MV-4-11 (cell line): ENCODE measurements at places on chromosomes 12 and 14.
A peak's percentile ranks its signal among the peaks of the same experiment; 100 is the strongest.

DNA sequence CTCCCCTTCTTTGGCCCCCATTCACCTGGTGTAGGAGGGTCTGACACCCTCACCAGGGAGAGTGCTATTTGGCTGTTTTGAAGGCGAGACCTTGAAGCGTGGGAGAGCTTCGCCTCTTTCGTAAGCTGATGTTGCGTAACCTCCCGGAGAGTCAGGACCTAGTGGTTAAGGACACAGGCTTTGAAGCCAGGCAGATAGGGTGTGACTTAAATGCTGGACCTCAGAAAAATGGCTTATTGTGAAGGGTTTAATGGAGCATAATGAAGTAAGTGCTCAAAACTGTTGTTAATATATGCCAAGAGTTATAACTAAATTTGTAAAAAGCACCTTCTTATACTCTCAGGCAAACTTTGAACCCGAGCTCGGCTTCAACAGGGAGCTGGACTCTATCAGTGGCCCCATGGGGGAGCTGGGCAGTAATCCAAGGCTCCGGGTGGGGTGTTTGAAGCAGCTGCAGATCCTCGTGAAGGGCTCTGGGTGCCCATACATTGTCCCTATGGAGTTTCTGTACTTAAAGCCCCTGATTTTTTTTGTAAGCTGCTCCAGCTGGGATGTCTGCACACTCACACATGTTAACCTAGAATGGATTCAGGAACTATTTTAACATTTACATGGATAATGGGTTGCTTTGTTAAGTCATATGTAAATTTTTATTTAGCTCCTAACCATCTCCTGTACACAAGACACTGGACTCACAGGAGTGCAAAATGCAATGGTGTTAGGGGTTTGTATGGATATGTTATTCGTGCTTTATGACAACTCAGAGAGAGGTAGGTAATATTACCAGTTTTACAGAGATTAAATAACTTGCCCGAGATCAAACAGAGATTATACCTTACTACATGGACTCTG, 26.0 kb downstream of the PPFIBP1 start:
- peak; percentile 90 for DNase-seq

DNA sequence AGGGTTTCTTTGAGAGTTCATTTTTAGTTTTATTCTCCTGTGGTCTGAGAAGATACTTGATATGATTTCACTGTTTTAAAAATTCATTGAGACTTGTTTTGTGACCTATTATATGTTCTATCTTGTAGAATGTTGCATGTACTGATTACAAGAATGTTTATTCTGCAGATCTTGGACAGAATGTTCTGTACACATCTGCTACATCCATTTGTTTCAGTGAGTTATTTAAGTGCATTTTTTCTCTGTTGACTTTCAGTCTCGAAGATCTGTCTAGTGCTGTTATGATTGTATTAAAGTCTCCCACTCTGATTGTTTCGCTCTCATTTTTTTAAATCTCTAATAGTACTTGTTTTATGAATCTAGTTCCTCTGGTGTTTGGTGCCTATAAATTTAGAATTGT, 1319.8 kb downstream of the TMEM121 start:
- DNase-seq: no peak

DNA sequence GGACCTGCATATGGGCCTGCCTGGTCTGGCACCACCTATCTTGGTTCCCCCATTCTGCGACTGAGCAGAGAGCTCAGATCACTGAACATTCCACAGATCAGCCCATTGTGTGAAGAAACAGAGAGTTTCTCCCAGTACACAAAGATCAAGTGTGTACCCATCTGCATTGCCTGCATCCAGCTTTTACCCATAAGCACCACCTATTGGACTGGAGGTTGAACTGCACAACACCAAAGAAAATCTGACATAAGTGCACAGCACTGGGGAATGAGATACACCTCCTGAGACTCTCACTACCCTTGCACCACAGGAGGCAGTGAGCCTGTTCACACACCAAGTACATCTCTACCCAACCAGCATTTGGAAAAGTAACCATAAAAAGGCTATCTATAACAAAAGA, 362.6 kb upstream of the CLEC14A start:
- DNase-seq: peak; percentile 3

DNA sequence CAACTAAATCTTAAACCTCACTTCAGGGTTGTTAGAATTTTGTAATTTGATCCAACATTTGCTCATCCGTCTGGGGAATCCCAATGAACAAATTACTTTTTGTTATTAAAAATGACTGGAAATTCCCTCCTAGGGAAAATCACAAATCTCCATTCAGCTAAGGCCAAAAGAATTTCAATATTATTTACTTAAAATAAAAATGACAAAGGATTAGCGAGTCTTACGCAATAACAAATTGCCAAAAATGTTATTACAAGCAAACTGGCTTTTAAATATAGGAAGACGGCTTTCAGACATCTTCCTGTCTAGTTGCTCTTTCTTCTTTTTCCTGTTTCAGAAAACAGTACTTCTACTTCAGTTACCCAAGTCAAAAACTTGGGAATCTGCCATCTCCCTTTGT, 92.4 kb upstream of the TSPAN8 start:
- no peak for DNase-seq

DNA sequence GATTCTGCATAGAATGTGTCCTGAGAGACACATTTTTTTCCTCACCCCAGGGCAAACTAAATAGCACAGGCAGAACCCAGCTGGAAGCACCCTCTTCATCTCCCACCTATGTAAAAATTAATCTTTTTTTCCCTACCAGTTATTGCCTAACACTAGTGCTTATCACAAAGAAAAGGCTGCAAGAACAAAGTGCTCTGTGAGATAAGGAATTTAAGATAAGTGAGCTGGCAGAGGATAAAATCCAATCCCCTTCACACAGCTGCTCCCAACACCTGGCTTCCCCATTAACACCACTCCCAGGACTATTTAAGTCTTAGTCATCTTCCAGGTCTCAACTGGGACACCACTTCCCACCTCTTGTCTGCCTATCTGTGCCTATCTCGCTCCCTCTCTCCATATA, 75.2 kb downstream of the TTC9 start:
- DNase-seq: no peak

GRCh38 chr14:58637040-58637390, 747 bp upstream of the DACT1 start:
- peak; percentile 14 for DNase-seq
